Stimulated activated CD4-positive, alpha-beta T cell treated with anti-CD3 and anti-CD28 coated beads, Interleukin-12 subunit alpha, Interleukin-12 subunit beta, amount 100 ng/mL, for 48 hours (primary cell): ENCODE measurements at places on chromosomes 7 and 10.

DNA sequence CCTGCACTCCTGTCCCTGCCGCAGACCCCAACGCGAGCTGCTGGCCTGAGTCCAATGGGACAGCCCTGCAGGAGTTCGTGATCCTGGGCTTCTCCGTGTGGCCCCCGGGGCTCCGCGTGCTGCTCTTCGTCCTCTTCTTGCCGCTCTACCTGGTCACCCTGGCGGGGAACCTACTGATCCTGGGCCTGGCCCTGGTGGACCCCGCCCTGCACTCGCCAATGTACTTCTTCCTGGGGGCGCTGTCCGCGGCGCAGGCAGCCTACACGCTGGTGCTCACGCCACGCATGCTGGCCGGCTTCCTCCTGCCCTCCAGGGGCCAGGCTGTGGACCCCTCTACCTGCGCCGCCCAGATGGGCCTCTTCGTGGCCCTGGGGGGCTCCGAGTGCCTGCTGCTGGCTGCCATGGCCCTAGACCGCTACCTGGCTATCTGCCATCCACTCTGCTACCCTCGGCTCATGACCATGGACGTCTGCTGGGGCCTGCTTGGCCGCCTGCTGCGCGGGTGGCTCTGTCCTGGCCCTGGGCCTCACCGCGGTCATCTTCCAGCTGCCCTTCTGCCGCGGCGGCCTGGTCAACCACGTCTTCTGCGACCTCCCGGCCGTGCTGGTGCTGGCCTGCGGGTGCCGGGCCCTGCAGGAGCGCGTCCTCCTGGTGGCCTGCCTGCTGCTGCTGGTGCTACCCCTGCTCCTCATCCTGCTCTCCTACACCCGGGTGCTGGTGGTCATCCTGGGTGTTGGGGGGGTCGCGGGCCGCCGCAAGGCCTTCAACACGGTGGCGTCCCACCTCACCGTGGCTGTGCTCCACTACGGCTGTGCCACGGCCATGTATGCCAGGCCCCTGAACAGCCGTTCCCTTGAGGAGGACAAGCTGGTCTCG is 71.7 kb downstream of the RBAK start:
- DNase-seq: no peak

GRCh38 chr7:155836216-155837125 is 24.2 kb upstream of the SHH start:
- no peak for DNase-seq

GRCh38 chr10:84683980-84684740 is 355.8 kb downstream of the CCSER2 start:
- no peak for DNase-seq

DNA sequence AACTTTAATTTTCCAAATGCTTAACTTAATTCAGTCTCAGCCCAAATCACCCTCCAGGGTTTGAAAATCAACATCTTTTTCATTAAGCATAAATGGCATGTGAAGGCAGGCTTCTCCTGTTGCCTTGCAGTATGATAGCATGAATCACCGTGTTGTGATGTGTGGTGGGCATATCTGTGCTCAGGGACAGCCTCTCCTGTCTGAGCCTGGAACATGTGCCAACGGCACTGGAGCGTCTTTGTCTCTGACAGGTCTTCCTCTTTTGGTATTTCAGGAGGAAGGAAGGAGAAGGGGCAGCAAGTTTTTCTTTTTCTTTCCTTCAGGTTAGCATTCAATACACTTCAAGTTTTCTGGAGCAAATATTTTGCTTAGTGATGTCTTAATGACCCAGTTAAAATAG is 57.6 kb downstream of the LRGUK start:
- no peak for DNase-seq

DNA sequence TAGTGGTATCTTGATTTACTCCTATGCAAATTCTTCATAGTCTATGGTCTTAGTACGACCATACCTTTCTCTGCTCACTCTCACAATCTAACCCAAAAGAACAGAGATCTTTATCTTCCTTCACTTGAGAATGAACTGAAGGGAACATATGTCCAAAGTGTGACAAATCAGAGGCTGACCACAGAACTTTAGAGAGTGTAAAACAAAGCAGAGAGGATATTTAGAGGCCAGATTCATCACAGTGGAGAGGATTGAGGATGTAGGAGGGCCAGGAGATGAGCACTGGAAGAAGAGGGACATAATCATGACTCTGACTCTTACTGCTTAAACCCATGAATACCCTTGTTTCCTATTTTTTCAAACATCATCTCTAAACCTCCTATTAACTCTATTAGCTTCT is 935.3 kb upstream of the PHF14 start:
- no peak for DNase-seq

GRCh38 chr10:117262291-117262902 is 21.5 kb downstream of the SLC18A2 start:
- no peak for DNase-seq
